Psoas muscle (tissue), 8 donors: ENCODE measurements at places on chromosomes 3 and 15. TPM values are rescaled to one million over a fixed set of nuclear protein-coding genes. Genes with fewer than 3 reads are reported as not detected.

Gene TRPM1
- not detected for total RNA-seq

Gene GLT8D1
- total RNA-seq = 19.4 TPM

Gene ITPKA
- total RNA-seq = not detected

Gene PAQR5
- 0.08 TPM for total RNA-seq

Gene SCAANT1
- total RNA-seq = not detected

Gene RTP4
- 0.23 TPM for total RNA-seq

Gene CKMT1B
- not detected for total RNA-seq

Gene ZMYND10
- 0.24 TPM for total RNA-seq

Gene RASGRF1
- total RNA-seq = not detected

Gene PRR20G
- total RNA-seq = not detected

Gene ALDH1A2
- total RNA-seq = 2.7 TPM

Gene KLHL40
- total RNA-seq = 480 TPM

Gene ZFYVE19
- total RNA-seq = 12.4 TPM

Gene ISLR2
- total RNA-seq = 2.2 TPM

Gene C2CD4A
- 0.11 TPM for total RNA-seq

Gene SLC2A2
- not detected for total RNA-seq

Gene HEXA
- total RNA-seq = 47.3 TPM

Gene CACNA2D3
- total RNA-seq = 6.1 TPM

Gene HTR3E
- not detected for total RNA-seq

Gene CADPS
- total RNA-seq = not detected

Gene CIDEC
- 3.3 TPM for total RNA-seq

Gene SLC6A1
- 0.86 TPM for total RNA-seq

Gene TTC21A
- total RNA-seq = 0.52 TPM

Gene TICRR
- total RNA-seq = not detected

Gene ADGRG7
- total RNA-seq = not detected

Gene KIAA1143
- total RNA-seq = 26.7 TPM

Gene GUCA1C
- total RNA-seq = not detected

Gene TLE3
- 19.6 TPM for total RNA-seq

Gene MEX3B
- 1.1 TPM for total RNA-seq

Gene ZNF197
- 15.7 TPM for total RNA-seq

Gene SGO1
- total RNA-seq = not detected

Gene SPRED1
- total RNA-seq = 7.1 TPM

Gene VPS39
- 37.3 TPM for total RNA-seq

Gene ASB7
- 6.9 TPM for total RNA-seq

Gene TGM4
- total RNA-seq = not detected

Gene RHCG
- 0.30 TPM for total RNA-seq

Gene SHC4
- 0.49 TPM for total RNA-seq

Gene ROPN1
- total RNA-seq = not detected

Gene GOLGA8Q
- total RNA-seq = not detected
